ENCODE measurements at places on chromosomes 11 and 22.

DNA sequence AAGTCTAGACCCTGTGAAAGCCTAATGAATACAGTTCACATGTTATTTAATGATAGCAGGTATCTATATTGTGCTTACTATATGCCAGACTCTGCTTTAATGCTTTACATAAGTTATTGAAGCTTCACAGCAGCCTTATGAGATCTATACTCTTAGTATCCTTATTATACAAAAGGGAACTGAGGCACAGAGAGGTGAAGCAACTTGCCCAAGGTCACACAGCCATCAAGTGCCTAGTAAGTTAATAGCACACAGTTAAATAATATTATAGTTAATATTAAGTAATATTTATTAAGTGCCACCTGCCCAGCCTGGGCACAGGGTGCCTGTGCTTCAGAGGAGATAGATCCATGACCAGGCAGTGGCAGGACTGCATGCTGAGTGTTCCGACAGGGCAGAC lies 78.1 kb downstream of the TP53I11 start:
- DNase-seq = no peak

GRCh38 chr11:20068691-20069090 lies 91.6 kb downstream of the DBX1 start:
- no peak for DNase-seq

- no peak for DNase-seq
These were observed 31.3 kb downstream of the CTNND1 start for GRCh38 chr11:57792870-57793269.

DNA sequence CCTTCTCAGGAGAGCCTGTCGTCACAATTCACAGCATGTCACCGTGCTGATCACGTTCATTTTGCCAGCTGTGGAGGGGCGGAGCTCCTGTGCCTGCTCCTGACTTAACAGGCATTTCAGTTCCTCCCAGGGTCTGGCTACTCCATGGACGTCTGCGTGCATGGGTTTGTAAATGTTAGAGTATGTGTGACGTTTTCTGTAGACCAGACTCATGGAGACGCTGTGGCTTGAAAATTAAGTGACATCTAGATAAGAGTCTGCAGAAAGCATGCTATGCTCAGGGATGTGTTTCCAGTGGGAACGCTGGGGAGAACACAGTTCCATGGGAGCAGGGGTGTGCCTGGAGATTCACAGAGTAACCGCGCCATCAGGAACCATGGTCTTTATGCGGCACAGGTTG lies 804.0 kb downstream of the TBC1D22A start:
- no peak for DNase-seq

DNA sequence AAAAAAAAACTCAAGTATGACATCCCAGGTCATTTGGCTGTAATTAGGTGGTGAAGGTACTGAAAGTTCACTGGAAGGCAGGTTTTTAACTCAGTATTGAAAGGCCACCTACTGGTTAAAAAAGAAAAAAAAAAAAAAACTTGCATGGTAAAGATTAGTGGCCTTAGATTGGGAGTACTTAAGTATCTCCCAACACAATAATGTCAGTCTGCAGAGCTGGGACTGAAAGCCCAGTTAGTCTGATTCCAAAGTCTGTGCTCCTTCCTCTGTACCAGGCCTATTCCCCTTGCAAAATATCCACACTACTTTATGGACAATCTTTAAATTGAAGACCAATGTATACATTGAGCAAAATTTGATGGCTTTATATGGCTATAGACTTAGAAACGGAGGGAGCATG lies 85.5 kb downstream of the NOX4 start:
- no peak for DNase-seq

GRCh38 chr11:44885919-44886789 lies 64.5 kb downstream of the TP53I11 start:
- DNase-seq = no peak

DNA sequence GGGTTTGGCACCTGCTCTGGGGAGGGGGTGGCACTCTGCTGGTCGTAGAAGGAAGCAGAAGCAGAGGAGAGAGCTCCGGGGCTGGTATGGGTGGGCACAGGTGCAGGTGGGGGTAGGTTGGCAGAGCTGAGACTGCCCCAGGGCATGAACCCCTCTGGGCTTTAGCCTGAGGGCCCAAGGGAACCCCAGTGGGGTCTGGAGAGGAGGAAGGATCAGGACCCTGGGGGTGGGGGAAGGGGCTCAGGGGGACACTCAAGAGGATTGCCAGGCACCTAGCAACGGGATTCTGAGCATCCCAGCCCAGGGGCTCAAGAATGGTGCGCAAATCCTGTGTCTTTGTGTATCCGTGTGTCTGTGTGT lies 6.3 kb downstream of the ALDH3B2 start:
- DNase-seq = no peak

GRCh38 chr11:121636081-121636799 lies 183.5 kb upstream of the SORL1-AS1 start:
- no peak for DNase-seq

GRCh38 chr11:20474882-20475517 lies 87.5 kb downstream of the PRMT3 start:
- no peak for DNase-seq

DNA sequence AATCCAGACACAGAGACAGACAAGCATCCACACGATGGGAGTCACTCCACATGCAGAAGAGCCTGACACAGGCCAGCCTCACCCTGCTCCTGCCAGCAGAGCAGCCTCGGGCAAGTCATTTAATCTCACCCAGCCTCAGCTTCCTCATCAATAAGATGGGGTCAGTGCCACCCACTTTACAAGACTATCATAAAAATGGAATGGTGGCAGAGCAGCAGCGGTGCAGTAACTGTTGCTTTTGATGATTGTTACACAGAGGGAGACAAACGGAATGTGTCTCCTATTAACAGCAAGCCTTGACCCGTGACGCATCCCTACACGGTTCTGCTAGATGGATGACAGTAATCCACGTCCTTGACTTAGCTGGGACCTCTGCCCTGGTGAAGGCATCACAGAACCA lies 26.0 kb upstream of the ARFGAP3 start:
- DNase-seq = no peak

GRCh38 chr22:26642465-26643417 lies 14.6 kb upstream of the MIAT start:
- no peak for DNase-seq

GRCh38 chr22:44396727-44397722 lies 84.3 kb upstream of the SHISAL1 start:
- DNase-seq = no peak

GRCh38 chr11:129767827-129768226 lies 47.8 kb upstream of the TMEM45B start:
- no peak for DNase-seq

- DNase-seq = no peak
These were observed 48.9 kb downstream of the APOL1 start for GRCh38 chr22:36301851-36302250.

- no peak for DNase-seq
These were observed 25.6 kb downstream of the PANX1 start for GRCh38 chr11:94154095-94154856.

GRCh38 chr11:10716543-10717259 lies 23.1 kb upstream of the IRAG1 start:
- DNase-seq = no peak

- DNase-seq = no peak
These were observed 3.4 kb downstream of the CTNND1 start for GRCh38 chr11:57764972-57765371.

DNA sequence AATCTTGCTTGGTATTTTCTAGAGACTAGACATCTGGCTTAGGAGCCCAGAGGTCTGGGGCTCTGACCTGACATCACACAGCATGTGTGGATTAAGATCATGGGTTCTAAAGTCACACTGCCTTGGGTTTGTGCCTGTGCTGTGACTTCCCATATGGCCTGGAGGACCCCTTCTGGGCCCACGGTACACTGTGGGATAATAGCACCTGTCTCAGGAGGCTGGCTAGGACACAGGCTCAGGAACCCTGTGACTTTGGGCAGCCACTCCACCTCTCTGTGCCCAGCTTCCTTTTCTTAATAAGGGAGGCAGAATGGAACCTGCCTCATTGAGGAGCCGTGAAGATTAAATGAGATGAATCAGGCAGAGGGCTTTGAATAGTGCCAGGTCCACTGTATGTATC lies 99.2 kb upstream of the B3GAT1 start:
- no peak for DNase-seq

- no peak for DNase-seq
These were observed 24.8 kb upstream of the MUC5B start for GRCh38 chr11:1197886-1198560.

DNA sequence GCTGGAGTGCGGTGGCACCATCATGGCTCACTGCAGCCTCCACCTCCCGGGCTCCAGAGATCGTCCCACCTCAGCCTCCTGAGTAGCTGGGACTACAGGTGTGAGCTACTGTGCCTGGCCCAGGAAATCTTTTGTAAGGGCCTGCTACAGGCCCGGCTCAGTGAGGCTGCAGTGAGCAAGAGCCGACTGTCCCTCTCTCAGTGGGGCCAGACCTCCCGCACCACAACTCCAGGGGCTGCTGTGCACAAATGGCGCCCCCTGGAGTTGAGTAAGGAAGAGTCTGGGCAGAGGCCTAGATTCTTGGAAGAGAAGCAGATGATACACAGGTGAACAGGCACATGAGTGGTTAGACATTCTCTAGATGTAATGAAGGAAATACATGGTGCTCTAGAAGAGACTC lies 7.0 kb downstream of the SERHL2 start:
- no peak for DNase-seq

- no peak for DNase-seq
These were observed 630 bp downstream of the UBASH3B start for GRCh38 chr11:122656073-122656630.

DNA sequence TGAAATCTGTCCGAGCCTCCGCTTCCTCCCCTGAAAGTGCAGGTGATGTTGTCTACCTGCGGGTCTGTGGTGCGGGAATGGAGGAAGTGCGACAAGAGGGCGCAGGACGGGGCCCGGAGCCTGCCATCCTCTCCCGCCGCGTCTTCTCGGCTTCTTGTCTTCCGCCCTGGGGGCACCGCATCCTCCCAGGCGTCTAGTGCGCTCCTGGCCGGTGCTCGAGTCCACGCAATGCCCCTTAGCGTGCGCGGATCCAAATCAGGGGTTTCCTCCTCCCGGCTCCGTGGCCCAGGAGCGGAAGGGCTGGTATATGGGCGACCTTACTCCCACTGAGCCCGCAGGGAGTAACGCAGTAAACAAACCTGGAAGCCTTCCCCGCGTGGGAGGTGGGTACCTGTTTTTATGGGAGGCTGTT lies 405 bp downstream of the SFI1 start:
- DNase-seq = no peak

DNA sequence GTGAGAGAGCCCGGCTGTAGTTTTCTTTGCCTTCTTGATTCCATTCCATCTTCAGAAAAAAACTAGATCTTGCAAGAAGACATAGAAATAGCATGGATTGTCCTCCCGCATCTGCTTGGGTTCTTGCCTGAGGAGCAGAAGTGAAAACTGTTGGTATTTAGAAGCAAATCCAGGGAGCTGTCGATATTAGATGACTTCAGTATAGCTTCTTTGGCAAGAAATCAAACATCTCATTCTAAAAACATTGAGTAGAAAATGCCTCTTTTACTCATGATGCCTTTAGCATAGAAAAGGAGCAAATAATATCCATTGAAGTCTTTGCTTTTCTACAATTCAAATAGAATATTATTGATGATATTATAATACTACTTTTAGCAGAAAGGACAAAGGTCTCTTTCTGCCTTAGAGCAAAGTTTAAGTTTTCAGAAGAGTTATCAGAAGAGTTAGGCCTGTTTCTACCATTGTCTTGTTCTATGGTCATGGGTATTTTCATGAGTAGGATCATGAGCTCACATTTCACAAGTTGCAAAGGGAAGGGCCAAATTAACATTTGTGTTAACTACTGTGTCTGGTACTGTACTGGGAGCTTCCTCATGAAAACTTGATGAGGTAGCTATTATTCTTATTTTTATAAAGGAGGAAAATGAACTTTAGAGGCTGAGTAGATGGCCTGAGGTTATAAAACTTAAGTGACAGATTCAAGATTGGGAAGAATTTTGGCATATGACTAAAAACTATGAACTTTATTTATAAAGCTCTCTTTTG lies 49.7 kb downstream of the EXT2 start:
- DNase-seq = no peak

- DNase-seq = no peak
These were observed 1.6 kb downstream of the CCND1 start for GRCh38 chr11:69642549-69642912.

DNA sequence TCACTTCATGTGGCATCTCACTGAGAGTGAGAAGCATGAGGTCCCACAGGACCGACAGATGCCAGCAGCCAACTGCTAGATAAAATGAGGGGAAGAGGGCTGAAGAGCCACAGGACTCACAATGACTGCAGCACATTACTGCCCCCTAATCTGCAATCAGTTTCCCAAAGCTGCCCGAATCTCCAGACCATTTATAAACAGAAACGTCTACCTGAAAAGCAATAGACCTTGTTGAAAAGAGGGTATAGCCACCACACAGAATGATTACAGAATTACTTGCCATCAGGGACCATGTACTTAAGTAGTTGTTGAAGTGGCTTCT lies 12.4 kb upstream of the TEF start:
- no peak for DNase-seq

GRCh38 chr11:117171404-117172061 lies 7.0 kb upstream of the SIDT2 start:
- no peak for DNase-seq

DNA sequence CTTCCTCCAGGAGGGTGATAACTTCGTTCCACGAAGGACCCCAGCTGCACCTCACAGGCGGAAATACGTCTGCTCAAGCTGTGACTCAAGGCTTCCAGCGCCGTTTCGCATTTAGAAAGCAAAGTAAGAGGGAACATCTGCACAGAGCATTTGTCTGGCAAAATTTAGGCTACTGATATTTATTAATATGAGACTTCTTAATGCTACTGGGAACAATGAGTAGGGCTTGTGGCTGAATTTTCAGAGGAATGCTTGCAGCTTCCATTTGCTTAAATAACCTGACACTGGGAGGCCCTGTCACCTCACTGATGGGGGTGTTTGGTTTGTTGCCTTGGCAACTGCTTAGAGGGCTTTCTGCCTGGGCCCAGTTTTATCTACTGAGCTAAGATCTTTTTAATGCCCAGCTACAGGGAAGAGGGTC lies 14.7 kb upstream of the ST14 start:
- no peak for DNase-seq

DNA sequence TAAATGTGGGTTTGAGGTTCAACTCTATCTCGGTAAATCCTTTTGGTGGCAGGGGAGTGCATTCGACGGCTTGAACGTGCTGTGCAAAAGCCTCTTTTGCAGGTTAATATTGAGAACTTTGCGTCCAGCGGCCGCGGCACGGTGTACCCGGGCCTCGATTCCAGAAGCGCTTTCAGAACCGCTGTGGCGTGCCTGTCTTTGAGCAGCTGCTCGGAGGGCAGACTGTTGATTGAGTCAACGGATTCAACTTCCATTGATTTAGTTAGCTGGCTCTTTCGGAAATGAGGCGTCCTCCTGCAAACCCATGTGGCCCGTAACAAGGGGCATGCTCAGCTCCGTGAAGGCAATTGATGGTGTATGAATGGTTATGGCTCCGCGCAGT lies 1247.8 kb downstream of the BRD1 start:
- DNase-seq = no peak

GRCh38 chr11:2402890-2403645 lies 2.5 kb downstream of the TSSC4 start:
- DNase-seq = no peak

GRCh38 chr11:44711113-44711786 lies 15.5 kb upstream of the TSPAN18 start:
- DNase-seq = no peak

GRCh38 chr22:41857155-41857859 lies 24.4 kb downstream of the SREBF2 start:
- DNase-seq = no peak

- DNase-seq = no peak
These were observed 1363.0 kb downstream of the TBC1D22A start for GRCh38 chr22:48125416-48125815.

All from cortex of kidney (tissue), 1 donor.